NCI-H2081 (cell line): ENCODE measurements at places on chromosomes 12 and 14.

GRCh38 chr12:90899456-90900182 lies 55.4 kb downstream of the CCER1 start:
- no peak for DNase-seq

DNA sequence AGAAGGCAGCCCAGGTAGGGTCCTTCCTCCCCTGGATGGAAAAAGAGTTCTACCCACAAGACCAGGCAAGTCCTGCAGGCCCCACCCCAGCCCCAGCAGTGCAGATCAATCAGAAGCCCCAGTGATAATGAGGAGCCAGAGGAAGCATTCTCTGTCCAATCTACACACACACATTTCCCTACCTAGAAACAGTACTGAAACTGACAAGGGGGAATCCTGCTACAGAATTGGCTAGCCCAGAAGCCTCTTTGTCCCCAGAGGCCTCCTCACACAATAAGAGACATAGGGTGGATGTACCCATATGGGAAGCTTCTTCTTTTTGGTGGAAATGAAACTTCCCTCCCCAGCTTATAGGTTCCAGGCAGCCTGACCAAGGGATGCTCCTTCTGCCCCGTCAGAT lies 9.9 kb downstream of the FSCB start:
- no peak for DNase-seq

GRCh38 chr12:70638639-70639360 lies 1.6 kb upstream of the PTPRB start:
- no peak for DNase-seq

DNA sequence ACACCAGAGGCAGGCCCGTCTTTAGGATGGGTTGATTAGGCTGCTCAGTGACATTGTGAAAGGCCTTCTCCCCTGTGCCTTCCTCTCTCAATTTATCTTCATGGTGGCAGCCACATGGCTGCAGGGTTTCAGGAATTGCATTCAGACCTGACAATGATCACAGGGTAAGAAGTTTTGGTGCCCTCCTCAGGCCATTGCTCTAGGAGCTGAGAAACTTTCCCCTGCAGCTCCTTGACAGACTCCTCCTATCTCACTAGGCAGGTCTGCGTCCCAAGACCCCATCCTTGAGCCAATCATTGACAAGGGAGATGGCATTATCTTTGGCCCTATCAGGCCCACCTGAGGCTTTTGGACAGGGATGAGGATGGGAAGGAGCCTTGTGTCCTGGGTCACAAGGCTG lies 57.4 kb upstream of the ANO4 start:
- DNase-seq = no peak

DNA sequence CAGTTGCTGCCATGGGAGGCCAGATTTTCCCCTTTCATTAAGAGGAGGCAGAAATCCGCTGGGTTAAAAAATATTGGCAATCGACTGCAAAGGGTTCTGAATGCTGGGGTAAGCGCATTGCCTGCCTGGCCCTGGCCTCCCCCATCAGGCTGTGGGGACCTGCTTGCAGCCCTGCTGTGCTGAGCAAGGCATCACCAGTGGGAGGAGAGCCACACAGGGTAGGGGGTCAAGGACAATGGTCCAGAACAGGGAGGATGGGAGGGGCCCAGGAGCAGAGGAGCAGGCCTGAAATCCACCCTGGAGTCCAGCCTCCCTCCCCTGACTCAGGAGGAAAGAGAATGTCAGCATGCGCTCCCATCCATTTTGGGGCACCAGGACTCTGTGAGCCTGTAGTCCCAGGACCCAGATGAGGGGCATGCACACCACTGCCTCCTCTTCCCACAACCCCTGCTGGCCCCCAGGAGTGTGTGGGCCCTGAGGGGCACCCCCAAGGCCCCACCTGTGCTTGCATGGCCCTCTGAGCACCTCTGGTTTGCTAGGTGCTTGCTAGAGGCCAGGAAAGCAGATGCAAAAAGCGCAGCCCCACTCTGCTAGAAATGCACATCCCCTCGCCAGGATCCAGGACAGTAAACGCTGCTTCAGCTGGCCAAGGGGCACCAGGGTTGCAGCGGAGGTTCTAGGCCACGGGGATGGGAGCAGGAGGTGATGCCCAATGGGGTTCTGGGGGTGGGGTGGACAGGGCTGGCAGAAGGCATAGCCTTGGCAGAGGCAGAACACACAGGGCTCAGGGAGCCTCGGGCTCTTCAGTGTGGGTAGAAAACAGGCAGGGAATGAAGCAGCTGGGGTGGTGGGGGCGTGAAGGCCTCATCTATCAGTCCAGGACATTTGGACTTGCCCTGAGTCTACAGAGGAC lies 14.6 kb downstream of the TESC start:
- DNase-seq = no peak

DNA sequence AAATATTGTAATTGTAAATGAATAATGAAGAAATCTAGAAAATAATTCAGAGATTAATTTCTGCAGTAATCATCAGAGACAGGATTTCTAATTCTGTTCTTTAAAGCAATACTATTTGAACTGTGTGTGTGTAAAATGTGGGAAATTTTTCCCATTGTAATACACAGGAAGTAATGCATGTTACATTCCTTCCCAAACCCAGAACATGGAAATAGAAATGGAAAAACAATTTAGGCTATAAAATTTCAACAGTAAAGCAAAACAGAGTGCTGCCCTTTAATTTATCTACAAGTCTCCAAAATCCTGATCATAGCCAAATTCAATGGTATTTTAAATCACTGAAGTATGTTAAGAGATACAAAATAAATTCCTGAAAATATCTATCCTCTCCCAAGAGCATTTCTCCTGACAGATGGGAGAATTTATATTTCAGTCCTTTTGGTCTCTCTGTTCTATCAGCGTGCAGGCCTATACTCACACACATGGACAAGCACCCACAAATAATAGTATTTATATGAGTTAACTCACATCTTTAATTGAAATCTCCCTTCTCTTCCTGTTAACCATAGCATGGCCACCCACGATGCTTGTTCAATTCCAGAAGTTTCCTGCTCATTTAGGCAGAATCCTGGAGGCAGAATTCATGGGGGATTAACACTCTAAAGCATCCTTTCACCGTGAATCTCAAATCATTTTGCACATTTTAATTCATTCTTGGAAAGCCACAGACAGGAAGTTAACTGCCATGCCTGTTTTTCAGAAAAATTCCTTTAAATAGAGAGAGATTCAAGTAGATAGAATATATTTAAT lies 1465.4 kb upstream of the FLRT2 start:
- DNase-seq = no peak

GRCh38 chr14:33150666-33151428 lies 212.2 kb downstream of the NPAS3 start:
- no peak for DNase-seq

DNA sequence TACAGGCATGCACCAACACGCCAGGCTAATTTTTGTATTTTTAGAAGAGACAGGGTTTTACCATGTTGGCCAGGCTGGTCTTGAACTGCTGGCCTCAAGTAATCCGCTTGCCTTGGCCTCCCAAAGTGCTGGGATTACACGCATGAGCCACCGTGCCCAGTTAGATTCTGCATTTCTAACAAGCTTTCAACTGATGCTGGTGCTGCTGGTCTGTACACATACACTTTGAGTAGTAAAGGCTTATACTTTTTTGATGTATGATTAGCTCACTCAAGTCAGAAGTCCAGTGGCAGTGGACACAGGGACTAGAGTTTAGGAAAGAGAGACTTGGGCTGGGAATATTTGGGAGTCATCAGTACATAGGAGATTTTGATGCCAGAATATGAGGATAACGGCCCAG lies 2.2 kb upstream of the TBC1D15 start:
- DNase-seq = no peak

DNA sequence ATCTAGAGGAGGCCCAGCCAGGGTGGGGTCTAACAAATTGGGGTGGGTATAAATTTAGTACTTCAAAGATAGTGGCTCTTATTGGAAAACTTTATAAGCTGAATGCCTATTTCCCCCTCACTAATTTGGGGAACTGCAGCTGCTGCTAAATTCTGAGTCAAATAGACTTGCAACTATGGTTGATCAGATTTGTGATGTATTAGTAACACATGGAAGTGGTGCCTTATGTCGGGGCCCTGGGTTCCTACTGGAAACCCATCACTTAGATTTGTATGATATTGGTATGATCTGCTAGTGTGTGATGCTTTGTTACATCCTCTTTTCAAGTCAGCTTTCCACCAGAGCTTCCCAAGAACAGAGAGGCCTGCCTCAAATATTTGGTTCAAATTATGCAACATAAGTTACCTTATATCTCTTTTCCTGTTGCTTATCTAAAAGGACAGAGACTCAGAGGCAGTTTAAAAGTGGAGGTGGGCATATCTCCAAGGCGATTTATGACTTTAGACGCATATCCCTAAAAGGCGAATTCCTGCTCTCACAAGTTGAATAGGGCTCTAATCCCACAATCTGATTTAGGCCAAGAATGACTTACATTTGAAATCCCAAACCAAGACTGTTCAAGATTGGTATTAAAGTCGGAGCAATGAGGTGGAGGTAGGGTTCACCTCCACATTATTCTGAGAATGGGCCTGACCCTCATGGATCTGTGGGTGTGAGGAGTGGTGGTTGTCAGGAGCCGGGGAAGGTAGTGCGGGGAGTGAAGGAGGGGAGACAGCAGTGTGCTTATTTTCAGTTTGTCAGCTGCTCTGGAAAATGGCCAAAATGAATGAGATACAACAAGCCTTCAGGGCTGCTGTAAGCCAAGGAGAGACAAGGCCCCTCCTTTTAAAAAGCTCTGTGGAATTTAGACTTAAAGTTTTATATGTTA lies 425.8 kb downstream of the RAD51B start:
- no peak for DNase-seq

DNA sequence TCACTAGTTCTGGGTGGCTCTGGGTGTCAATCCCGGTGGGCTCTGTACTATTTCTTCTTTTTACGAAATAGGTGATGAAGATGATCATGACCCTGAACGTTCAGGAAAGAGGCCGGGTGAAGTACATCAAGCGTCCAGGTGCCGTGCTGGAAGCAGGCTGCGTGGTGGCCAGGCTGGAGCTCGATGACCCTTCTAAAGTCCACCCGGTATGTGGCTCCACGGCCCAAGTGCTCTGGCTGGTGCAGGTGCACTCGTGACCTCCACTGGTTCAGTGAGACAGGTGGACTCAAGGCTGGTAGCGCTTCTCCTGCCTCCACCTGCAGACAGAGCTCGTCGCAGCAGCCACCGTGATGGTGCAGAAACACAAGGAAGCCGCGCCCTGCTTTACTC lies 85.1 kb downstream of the ACACB start:
- DNase-seq = no peak

GRCh38 chr14:99740411-99740810 lies 52.8 kb upstream of the EML1 start:
- no peak for DNase-seq

GRCh38 chr14:22691171-22691570 lies 47.0 kb upstream of the OR6J1 start:
- no peak for DNase-seq

DNA sequence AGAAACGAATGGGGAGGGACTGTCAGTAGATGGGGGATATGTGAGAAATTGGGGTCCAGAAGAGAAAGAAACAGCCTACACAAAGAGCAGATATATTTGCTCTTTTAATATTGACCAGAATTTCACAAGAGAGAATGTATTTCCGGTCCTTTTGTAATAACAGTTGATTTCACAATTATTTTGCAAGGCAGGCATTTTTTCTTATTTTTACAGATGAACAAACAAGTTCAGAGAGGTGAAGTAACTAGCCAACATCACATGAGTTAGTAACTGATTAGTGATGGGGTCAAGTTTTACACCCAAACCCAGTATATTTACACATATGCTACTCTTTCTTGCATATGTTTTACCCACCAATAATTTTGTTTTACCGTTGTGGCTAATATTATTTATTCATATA lies 188.2 kb downstream of the NAV3 start:
- DNase-seq = no peak

DNA sequence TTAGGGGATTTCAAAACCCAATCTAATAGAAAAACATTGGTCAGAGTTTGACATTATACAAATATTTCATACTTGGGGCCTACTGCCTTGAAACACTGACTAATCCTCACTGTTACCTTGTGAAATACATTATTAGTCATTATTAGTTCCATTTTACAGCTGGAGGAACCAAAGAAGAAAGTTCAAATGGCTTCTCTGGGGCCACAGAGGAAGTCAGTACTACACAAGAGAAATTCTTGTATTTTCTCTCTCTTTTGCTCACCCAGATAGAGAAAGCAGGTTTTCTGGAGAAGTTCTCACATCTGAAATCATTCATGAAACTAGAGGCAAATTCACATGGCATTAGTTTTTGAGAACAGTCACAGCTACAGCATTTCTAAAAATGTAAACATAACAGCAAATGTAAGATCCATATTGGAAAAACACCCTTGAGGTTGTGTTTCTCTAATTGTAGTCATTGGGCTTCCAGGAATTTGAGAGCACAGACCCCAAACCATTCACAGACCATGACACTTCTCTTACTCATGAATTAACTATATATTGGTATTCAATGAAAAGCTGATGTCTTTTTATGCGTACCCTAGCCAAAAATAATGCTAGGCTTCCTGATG lies 83.0 kb downstream of the LLPH start:
- no peak for DNase-seq

DNA sequence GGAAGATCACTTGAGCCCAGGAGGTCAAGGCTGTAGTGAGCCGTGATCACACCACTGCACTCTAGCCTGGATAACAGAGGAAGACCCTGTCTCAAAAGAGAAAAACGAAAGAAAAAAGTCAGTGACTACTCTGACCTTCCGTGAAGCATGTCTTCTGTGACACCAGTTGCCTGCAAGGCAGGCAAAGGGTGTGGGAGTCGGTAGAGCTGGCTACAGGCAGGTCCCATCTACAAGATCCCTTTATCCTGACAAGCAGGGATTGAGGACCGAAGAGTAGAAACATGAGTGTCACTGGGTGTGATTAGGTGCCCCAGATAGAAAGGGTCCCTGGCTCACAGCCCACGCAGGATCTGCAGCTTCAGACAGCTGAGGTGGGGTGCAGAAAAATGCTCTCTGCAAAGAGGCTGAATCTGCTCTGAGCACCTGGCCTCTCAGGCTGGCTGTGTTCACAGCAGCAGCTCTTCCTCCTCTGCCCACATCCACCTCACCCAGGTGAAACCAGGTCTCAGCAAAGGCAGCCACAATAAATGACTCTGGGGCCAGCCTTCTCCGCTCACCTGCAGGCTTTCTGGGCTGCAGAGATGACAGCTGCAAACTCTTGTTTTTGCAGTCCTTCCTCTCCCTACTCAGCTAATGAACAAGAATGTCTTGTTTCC lies 28.6 kb upstream of the HSP90B1 start:
- peak; percentile 17 for DNase-seq

DNA sequence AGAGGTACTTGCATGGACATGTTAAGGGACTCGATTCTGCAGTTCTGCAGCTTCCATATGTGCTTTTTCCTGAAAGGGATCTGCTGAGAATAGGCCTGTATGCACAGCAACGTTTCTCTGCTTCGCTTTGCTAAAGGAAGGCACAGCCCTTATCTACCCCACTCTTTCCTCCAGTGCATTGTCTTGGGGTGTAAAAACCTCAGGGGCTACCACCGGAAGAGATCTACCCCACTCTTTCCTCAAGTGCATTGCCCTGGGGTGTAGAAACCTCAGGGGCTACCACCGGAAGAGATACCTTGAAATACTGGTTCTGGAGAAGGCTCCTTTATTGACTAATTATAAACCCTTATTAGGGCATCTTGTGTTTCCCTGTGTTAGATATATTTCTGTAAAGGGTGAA lies 52.9 kb downstream of the SEL1L start:
- DNase-seq = no peak

GRCh38 chr14:93592786-93593185 lies 162.0 kb downstream of the UNC79 start:
- DNase-seq = no peak
